H1 (cell line): ENCODE measurements at places on chromosomes 3 and 15.

- peak; percentile 9 for DNase-seq
Measured at GRCh38 chr3:125437631-125438435, 62.7 kb upstream of the ZNF148 start.

DNA sequence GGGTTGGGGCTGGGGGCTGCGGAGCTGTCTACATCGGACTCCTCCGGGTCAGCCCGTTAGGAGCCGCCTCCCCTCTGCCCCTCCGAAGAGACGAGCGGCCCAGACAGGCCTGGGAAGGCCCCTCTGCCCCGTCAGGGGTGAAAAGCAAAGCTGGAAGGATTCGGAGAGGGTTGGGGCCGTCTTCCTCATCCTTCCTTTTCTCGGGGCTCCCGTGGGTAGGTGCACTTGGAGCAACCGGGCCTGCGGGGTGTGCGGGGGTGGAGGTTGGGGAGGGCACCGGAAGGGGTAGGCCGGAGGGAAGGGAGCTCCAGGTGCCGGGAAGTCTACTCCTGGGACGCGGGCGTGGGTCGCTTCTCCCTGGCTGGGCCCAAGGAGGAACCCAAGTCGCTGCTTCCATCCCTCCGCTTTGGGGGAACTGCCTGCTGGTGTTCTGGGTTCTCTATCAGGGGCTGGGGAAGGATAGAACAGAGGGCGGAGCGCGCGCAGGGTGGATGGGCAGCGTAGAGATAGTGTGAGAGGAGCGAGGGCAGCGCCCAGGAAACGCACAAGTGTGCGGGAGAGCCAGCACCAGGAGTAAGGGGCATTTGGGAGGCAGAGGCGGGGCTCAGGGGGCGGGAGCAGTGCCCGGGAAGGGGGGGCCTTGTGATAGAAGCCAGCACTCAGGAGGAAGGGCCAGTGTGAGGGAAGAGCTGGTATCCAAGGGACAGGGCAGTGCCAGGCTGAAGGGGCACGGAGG is 590 bp downstream of the POLR2H start:
- DNase-seq, result no peak

DNA sequence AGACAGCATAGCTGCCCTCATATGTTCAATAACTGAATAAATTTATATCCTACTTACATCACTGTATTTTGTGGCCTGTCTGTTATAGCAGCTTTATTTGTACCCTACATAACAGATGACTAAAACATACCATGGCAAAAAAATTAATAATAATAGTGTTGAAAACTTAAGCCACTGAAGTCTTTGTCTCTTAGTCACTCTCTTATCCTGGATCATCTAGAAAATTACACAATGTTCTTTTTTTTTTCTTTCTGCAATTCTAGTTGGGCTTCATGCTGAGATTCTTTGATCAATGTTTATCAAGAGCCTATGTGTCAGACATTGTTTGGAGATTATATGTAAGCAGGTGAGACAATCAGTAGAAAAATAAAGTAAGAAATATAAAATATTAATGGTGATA is 519.3 kb upstream of the ARPP21 start:
- no peak for DNase-seq

- DNase-seq, result no peak
Measured at GRCh38 chr3:144586382-144586781, 614.8 kb downstream of the DIPK2A start.

DNA sequence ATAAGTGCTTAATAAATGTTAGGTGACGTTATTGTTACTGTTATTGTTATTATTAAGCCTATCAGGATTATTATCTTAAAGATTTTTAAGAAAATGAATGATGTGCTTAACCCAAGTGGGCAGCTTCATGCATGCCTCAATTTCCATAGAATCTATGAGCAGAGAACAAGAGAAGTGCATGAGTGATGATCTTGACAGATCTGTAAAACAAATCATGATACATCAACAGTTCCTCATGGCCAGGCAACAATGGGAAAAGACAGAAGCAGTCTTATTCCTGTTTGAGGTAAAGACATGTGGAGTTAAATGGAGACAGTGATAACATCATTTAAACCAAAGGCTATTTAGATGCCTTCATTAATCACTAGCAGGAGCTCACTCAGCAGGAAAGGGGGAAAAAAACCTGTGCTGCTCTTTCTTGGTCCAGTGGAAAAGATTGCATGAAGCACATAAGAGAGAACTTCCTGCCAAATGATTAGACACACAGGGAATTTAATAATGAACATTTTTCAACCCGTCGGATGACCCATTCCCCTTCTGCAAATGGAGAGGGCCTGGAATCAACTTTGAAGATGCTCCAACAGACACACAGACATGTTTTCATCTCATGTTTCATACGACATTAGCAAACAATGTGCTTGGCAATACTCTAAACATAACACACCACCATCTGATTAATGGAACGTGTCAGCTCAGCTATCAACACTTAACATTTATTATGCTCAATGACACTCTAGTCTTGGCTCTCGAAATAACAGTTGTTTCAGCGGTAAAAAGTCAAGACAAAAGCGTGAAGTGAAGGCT is 212.2 kb upstream of the LRRN1 start:
- DNase-seq, result no peak

DNA sequence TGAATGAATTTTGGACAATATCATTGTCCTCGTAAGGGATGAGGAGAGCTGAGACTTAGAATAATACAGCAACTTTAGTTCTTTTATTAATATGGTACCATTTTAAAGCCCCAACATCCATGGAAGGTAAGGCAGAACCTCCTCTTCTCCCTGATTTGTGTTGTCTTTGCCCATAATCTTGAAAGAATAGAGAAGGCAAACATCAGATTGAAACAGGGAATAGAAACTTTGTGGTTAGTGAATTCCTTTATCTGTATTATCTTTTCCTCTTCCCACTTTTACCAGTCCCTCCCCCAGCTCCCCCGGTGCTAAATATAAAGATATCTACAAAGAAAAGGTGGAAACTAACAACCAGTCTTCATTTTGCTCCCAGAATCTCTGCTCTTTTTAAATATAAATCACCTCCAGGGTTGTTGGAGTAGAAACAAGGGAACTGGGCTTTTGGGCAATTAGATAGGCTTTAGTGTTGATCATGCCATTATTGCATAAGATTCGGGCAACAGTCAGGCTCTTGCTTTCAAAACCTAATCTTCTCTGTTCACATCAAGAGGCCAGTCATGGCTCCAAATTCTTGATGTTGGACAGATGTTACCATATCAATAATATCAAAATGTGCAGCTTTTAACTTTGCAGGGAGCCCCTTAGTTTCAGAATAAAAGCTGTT is 32.5 kb downstream of the ITPR1 start:
- DNase-seq, result no peak

- DNase-seq, result no peak
Measured at GRCh38 chr3:88418219-88418618, 268.5 kb downstream of the C3orf38 start.

- DNase-seq, result no peak
Measured at GRCh38 chr15:89912674-89913396, at the start of gene ARPIN. Gene ARPIN, minus strand, starts transcription at chr15:89912952. Its CDS starts 117 bp downstream, at chr15:89912835.

- no peak for DNase-seq
Measured at GRCh38 chr3:195077611-195078540, 193.1 kb downstream of the XXYLT1 start.

DNA sequence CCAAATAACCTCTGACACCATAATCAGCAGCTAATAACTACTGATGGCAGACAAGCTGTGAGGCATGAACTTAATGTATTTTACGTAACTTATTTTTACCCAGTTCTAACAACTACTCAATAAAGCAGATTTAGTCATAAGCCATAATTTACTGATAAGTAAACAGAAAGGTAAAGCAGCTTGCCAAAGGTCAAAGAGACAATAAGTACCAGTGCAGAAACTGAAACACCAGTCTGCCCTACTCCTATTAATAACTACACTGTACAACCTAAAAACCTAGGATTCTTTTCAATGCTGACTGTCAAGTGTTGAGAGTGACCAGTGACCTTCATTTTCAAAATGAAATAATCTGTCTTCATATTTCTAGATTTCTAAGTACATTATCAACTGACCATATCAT is 152.2 kb downstream of the NR2E3 start:
- DNase-seq, result no peak
